Right cardiac atrium (tissue), 5 donors: ENCODE measurements at places on chromosomes 2 and 18. TPM values are rescaled to one million over a fixed set of nuclear protein-coding genes. Genes with fewer than 3 reads are reported as not detected.
A peak's percentile ranks its signal among the peaks of the same experiment; 100 is the strongest.

DNA sequence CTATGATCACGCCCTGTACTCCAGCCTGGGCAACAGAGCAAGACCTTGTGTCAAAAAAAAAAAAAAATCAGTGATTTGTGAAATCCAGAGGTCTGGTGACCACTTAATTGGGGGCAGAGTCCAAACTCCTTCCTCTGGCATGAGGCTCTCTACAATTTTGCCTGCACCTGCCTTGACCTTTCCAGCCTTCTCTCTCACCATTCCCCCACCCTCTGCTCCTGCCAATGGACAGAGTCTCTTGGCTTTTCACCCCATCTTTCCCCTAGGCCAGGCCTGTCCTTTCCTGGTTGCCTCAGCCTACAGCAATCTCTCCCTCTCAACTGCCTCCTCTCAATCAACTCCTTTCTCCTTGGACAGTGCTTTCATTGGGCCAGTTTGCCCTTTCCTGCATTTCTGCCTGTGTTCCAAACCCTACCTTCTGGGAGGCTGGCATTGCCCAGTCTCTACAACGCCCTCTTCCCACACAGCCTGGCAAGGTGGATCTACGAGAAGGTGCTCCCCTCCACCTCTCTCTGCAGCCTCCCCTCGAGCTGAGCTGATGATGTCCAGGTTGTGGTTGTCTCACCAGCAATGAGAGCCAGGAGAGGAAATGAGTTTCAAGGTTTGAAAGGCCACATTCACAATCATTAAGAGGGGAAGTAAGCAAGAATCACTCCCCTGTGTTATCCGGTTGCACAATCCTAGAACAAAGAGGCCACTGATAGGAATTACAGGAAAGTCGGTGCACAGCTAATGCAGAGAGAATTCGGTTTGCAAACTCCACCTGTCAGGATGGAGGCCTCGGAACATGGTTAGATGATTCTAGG, 39.5 kb upstream of the NPAS2 start:
- DNase-seq: no peak

- DNase-seq: peak; percentile 55
These were observed 1.3 kb downstream of the HS6ST1 start for GRCh38 chr2:128317181-128317898.

- DNase-seq: no peak
These were observed 212.6 kb downstream of the PRKCE start for GRCh38 chr2:45864121-45864520.

- no peak for DNase-seq
These were observed 122.5 kb downstream of the PLA2R1 start for GRCh38 chr2:159939946-159940345.

DNA sequence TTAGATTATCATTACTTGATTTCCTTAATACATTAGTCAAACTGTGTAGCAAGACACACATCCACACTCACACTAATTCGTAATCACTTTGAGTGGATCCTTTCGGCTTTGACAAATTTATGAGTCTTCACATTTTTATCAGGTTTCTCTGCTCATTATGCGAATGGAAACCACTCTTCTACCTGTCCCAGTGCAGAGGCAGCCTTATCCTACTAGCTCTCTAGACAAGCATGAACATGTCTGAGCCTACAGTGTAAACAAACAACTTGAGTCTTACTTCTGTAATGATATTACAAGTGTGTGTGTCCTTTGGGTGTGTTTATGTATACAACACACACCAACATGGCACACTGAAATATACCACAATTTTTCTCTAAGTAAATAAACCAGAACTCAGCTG, 361.9 kb upstream of the CHST9 start:
- DNase-seq: no peak

CHRNG gene
- total RNA-seq: not detected

DNA sequence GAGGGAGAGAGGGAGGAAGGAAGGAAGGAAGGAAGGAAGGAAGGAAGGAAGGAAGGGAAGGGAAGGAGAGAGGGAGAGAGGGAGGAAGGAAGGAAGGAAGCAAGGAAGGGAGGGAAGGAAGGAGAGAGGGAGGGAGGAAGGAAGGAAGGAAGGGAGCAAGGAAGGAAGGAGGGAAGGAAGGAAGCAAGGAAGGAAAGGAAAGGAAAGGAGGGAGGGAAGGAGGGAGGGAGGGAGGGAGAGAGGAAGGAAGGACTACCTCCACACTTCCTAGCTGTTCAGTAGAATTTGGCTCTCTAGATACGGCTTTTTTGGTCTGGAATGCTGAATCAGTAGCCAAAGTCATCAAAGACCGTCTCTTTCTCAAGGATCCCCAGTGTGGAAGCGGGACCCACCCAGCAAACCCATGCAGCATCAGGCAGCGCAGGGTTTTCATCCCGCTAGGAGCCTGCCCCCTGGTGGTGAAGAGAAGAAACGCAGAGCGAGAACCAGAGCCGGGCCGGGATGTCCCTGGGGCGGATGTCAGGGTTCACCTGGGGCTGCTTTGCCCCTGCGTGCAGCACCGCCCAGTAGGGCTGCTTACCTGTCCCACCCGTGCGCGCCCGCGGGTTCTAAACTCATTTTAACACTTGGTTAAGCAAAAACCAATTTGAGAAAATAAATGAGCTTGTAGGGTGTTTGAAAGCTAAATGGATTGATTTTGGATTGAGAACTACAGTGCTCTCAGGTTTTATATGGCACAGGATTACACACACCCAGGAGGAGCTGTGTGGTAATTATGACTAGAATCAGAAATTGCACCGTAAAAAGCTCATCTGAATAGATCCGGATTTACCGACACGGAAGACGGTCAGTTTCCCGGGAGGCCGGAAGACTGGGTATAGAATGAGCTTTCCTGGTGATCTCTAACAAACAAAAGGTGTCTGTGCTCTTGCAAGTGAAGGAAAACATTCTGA, 48.1 kb upstream of the ARL4C start:
- DNase-seq: peak; percentile 79

- DNase-seq: no peak
These were observed 56.4 kb downstream of the ADCY3 start for GRCh38 chr2:24863641-24864040.

DNA sequence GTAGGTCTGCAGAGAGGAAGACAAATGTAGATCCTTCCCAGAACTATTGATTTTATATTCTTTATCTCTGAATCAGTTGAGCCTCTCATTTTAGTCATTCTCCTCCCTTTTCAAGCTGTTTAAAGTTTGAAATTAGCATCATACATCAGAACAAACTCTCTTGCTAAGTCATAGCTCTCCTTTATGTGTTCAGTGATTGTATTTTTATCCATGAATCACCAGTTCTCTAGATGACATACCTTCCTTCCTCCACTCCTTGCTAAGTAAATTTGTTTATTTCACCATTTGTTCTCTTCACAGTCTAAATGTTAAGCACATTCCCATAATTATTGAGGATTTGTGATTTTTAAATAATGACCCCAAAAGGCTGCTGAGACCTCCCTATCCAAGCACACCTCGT, 63.5 kb upstream of the RAPGEF4 start:
- DNase-seq: no peak

TRIM43 gene
- not detected for total RNA-seq

DNA sequence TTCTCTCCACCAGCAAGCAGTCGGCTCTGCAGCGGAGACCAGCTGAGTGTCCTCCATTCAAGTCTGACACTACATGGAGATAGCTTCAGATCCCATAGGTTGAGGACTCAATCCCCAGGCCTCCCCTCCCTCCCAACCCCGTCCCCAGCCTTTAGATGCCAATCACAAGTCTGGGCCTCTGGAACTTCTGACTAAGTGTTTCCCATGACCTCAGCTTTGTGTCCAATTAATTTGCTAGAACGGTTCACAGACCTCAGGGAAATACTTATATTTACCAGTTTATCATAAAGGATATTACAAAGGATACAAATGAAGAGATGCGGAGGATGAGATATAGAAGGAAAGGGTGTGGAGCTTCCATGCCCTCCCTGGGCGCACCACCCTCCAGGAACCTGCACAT, 77.4 kb downstream of the MERTK start:
- no peak for DNase-seq

TMEM198 gene
- 1.8 TPM for total RNA-seq

RNU2-63P gene
- not detected for total RNA-seq

GRCh38 chr18:51153659-51154371, 43.7 kb downstream of the MEX3C start:
- DNase-seq: no peak

TMEM131 gene
- 28.8 TPM for total RNA-seq

GRCh38 chr2:224850081-224850480, 133.9 kb upstream of the CCDC195 start:
- no peak for DNase-seq

DNA sequence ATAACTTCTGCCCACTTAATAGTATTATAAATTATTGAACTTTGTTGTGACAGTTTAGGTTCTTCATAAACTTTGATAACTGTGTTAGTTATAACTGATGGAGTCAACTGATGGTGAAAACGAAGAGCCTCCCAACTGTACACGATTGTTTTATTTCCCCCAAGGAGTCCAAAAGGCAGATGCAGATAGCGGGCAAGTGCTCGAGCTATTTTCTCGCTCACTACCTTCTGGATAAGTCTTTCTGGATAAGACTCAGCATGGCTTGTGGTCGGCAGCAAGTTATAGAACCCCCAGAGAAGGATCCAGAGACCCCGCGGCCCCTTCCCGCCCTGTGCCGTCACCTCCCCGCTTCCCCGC, 517 bp downstream of the GCFC2 start:
- no peak for DNase-seq

DNA sequence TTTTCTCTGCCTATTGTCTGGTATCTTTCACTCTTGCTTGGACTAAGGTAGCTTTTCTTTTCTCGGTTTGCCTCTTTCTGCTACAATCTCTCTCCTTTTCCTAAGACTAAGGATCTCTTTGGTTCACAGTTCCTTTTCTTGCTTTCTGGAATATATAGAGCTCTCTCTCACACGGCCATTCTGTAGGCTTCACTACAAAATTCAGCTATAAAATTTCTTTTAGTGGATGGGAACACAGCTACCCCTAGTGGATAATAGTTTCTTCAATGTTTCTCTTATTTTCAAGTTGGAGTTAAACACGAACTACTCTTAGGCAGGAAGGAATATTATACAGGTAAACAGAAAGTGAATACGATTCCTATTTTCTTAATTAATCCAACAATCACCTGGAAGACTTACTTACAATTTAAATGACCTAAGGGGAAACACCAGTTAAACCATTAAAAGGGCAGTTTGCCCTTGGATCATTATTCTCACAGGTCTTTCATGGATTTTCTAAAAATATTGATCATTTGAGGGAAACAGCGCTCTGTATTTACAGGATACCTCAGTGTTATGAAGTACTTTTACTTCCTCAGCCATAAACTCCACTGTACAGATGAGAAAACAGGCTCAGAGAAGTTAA, 140.5 kb downstream of the LRP2 start:
- no peak for DNase-seq

CTLA4 gene
- not detected for total RNA-seq

GRCh38 chr2:237464757-237465391, 22.2 kb upstream of the MLPH start:
- no peak for DNase-seq

GRCh38 chr18:36211612-36212065, 24.3 kb downstream of the MOCOS start:
- DNase-seq: no peak

ALPI gene
- total RNA-seq: not detected
